Lower leg skin (tissue), 4 donors: ENCODE measurements at places on chromosomes 7 and 10.

DNA sequence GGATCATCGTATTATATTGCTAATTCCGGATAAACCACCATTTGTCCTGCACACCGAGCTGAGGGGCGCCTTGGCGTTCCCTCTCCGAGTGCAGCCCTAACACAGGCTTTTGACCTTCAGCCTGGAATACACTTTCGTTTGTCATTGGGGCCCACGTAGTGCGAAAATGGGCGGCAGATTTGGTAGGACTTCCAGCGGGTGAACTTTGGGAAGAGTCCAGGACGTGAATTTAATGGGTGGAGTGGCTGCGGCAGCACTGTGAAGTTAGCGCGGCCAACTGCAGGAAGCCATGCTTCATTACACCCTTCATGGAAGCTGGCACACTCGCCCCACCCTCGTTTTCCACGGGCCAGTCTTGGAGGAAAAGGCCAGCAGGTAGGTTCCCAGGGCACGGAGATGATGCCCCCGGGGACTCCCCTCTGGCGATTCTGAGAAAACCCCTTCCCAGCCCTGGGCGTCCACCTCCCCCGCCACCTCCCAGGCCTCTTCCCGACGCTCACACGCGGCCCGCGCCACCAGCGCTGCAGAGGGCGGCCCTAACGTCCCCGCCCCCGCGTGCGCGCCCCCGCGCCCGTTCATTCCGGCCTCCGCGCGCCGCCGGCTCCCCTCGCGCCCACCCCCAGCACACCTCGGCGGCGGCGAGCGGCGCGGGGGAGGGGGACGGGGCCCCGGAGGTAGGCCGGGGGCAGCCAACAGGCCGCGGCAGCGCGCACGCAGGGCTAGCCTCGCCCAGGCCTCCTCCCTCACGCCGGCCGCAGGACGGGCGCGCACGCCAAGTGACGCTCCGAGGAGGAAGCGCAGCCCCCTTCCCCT lies at the start of gene MLLT10:
Gene MLLT10, plus strand, starts transcription at position 766 of the 813 bp plus-strand sequence. CDS start 413 bp downstream, outside the sequence.
- DNase-seq, result peak; percentile 89

DNA sequence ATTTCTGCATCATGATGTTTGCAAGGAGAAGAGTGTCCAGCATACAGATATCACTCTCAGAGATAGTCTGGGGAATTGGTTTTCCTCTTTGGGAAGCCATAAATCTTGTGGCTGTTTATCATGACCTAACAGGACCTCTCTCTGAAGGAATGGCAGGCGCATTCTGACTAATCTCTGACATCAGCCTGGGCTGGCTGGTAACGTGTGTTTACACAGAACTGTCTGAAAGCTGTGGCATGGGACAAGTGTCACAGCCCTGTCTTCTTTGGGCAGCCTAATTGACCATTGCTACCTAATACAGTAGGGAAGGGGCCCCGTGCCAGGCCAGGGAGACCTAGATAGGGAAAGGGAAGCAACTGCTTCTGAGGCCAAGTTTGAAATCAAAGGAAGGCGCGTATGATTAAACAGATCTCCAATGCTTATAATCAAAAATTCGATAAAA lies 73.9 kb upstream of the CABCOCO1 start:
- no peak for DNase-seq

- DNase-seq, result no peak
Measured at GRCh38 chr7:85074016-85074415, 112.8 kb downstream of the SEMA3D start.

DNA sequence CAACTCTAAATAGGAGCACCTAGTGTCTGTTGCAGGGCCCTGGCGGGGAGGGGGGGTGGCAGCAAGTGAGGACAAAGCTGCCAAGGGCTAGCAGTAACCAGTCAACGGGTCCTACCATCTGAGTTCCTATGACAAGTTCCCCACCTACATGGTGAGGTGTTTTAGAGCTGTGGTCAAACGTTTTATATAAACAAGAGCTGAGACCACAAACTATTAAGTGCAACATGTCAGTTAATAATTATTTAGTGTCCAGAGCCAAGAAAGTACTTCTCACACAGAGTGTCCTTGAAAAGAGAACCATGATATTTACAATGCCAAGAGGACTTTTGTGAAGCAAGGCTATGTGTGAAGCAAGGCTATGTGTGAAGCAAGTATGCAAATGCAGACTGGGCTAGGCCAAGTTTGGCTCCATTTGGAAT lies 434.7 kb downstream of the TNS3 start:
- DNase-seq, result no peak

DNA sequence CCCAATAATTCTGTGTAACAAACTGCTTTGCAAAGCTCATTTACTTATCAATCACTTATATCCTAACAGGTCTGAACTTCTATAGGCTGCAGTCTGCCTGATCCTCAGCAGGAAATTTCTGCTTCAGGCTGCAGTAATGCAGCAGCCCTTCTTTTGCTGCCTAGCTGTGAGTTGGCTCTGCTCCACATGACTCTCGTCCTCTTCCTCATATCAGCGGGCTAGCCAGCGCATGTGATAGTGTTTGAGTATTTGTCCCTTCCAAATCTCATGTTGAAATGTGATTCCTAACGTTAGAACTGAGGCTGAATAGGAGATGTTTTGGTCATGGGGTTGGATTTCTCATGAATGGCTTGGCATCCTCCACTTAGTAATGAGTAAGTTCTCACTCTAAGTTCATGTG lies 387.8 kb downstream of the SEMA3D start:
- no peak for DNase-seq
